ENCODE measurements at places on chromosomes 12 and 14. TPM values are rescaled to one million over a fixed set of nuclear protein-coding genes. Genes with fewer than 3 reads are reported as not detected.

The LRRC43 gene
- 0.57 TPM for total RNA-seq

DNA sequence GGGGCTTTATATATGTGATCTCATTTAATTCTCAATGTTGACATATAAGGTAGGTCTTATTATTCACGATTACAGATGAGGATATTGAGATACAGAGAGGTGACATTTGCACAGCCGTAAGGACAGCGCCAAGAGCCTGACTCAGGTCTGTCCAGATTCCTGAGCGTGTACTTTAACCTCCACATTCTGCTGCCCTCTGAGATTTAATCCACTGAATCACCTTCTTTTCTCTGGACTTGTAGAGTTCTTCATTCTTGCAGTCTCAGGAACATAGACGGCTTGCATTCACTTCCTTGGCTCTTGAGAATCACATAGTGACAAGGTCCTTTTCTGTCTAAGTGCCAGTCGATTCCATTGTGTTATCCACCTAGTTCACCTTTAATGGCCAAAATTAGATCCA is 141.0 kb upstream of the ARHGAP5 start:
- H3K27ac ChIP-seq: peak overlapping the region; percentile 22
- H3K27me3 ChIP-seq: no peaks in the 10 kb centered on the region
- peak; percentile 35 for DNase-seq
- no peaks in the 10 kb centered on the region for H3K36me3 ChIP-seq
- H3K4me3 ChIP-seq: no peak overlapping the region

- no peaks in the 10 kb centered on the region for H3K4me1 ChIP-seq
- no peak overlapping the region for H3K27ac ChIP-seq
- no peak for DNase-seq
- no peaks in the 10 kb centered on the region for H3K36me3 ChIP-seq
- H3K4me3 ChIP-seq: no peak overlapping the region
- H3K27me3 ChIP-seq: no peaks in the 10 kb centered on the region
Observed at GRCh38 chr12:130104571-130105106, 57.6 kb upstream of the FZD10 start.

The ADSS1 gene
- 3.5 TPM for total RNA-seq

GRCh38 chr12:106303202-106303820 is 778 bp downstream of the TCP11L2 start:
- no peaks in the 10 kb centered on the region for H3K36me3 ChIP-seq
- peak; percentile 87 for DNase-seq
- H3K27me3 ChIP-seq: no peaks in the 10 kb centered on the region

The ANG gene
- 50.0 TPM for total RNA-seq

The IFT81 gene
- 5.3 TPM for total RNA-seq

DNA sequence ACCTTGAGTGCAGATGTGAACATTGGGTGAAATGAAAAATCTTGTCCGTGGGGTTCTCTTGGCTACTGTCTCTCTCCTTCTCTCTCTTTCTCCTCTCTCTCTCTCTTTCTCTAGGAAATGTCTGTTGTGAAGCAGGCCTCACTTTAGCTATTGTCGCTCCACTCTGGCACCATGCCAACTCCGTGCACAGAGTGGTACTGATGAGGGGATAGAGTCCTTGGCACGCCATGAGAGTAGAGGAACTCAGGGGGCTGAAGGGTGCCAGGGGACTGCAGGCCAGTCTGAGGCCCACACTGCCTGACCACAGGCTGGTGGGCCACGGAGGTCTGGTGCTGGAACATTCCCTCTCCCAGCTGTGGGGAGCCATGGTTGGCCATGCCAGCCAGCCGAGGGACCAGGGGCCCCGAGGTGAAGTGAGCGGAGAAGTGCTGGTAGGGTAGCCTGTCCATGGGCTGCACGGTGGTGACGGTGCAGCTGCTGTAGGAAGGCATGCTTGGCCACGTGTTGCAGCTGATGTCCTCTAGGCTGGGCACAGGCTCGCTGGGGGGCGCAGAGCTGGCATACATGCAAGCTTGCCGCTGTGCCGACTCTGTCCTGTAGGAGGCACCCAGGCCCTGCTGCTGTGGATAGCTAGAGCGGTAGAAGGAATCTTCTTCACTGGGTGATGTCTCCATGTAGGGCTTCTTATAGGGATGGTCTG is 50.4 kb downstream of the TBX5 start:
- H3K4me1 ChIP-seq: no peaks in the 10 kb centered on the region
- no peak for DNase-seq
- H3K27me3 ChIP-seq: no peaks in the 10 kb centered on the region
- H3K36me3 ChIP-seq: no peaks in the 10 kb centered on the region
- H3K27ac ChIP-seq: no peak overlapping the region

DNA sequence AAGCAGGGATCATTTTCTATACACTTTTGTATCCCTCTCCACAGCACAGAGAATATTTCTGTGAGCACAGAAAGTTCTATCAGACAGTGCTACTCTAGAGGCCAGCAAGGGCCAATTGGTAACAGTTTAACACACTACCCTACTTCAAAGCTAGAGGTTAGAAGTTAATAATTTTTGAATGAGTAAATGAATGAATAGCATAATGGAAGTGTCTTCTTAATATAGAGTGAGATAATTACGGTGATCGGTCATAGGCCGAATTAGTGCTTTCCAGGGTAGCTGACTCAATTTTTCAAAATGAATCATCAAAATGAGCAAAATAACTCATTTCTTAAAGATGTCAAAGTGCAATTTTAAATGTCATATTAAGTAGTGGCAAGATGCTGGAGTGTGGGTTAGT is 67.0 kb upstream of the CCDC198 start:
- no peak for DNase-seq
- no peaks in the 10 kb centered on the region for H3K27me3 ChIP-seq
- no peaks in the 10 kb centered on the region for H3K36me3 ChIP-seq
- H3K4me3 ChIP-seq: no peak overlapping the region

The SYNE3 gene
- 7.3 TPM for total RNA-seq

- H3K27ac ChIP-seq: no peak overlapping the region
- DNase-seq: peak; percentile 44
- no peaks in the 10 kb centered on the region for H3K36me3 ChIP-seq
- no peaks in the 10 kb centered on the region for H3K27me3 ChIP-seq
- H3K4me1 ChIP-seq: peaks cover 3% of the 10 kb centered on the region
Observed at GRCh38 chr12:96120359-96121100, 73.6 kb upstream of the ELK3 start.

GRCh38 chr14:91919814-91920213 is 27.7 kb downstream of the FBLN5 start:
- no peaks in the 10 kb centered on the region for H3K4me1 ChIP-seq
- no peaks in the 10 kb centered on the region for H3K27me3 ChIP-seq
- no peak for DNase-seq
- H3K4me3 ChIP-seq: no peak overlapping the region

The PTGDR gene
- 14.4 TPM for total RNA-seq

The SLC4A8 gene
- total RNA-seq: 1.1 TPM

The PMCH gene
- not detected for total RNA-seq

GRCh38 chr14:60839657-60840056 is 105.1 kb downstream of the MNAT1 start:
- H3K36me3 ChIP-seq: no peaks in the 10 kb centered on the region
- no peak overlapping the region for H3K4me3 ChIP-seq
- H3K4me1 ChIP-seq: no peaks in the 10 kb centered on the region
- no peak overlapping the region for H3K27ac ChIP-seq
- H3K27me3 ChIP-seq: no peaks in the 10 kb centered on the region

GRCh38 chr12:133061954-133062353 is 18.8 kb upstream of the ZNF140 start:
- H3K27ac ChIP-seq: no peak overlapping the region
- H3K27me3 ChIP-seq: no peaks in the 10 kb centered on the region
- no peak overlapping the region for H3K4me3 ChIP-seq
- H3K36me3 ChIP-seq: peaks cover 7% of the 10 kb centered on the region
- DNase-seq: no peak

- DNase-seq: peak; percentile 49
- H3K36me3 ChIP-seq: no peaks in the 10 kb centered on the region
- H3K4me3 ChIP-seq: no peak overlapping the region
- H3K27ac ChIP-seq: no peak overlapping the region
Observed at GRCh38 chr14:32417956-32418552, 89.0 kb downstream of the AKAP6 start.

DNA sequence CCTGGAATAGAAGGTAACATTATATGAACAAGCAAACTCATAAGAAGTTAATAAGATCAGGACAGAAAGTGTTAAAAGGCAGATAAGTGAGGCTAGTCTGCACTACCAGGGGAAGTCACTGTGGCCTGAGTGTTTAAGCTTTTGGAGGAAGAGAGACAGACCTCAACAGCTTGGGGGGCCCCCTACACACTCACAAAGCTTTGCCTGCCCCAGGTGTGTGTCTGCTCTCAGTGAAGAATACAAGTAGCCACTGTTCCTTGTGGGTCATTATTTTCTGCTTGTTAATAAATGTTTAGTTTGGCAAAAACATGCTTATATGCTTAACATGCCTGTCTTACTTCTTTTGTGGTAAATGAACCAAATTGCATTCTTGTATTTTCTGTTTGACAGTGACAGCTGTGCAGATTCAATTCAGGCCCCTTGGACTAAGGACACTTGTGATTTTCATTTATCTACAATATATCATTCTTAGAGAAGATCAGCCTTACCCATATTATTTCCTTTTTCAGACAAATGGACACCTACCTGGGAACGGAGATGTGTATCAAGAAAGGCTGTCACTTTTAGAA is 50.7 kb upstream of the C12orf71 start:
- H3K27me3 ChIP-seq: no peaks in the 10 kb centered on the region
- no peak overlapping the region for H3K27ac ChIP-seq
- H3K4me1 ChIP-seq: no peaks in the 10 kb centered on the region
- H3K4me3 ChIP-seq: no peak overlapping the region

DNA sequence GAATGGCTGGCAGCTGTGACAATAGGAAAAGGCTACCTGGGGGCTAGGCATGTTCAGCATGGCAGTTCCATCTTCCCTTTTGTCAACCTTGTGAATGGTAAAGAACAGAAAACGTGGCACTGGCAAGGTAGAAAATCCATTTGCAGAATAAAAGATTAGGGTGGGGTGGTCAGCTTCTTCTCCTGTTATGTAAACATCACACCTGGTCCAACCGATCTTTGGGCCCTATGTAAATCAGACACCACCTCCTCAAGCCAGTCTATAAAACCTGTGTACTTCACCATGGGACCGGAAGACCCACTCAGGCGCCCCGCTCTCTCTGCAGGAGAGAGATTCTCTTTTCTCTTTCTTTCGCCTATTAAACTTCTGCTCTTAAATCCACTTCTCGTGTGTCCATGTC is 19.6 kb upstream of the TMEM30B start:
- H3K27me3 ChIP-seq: no peaks in the 10 kb centered on the region
- no peak for DNase-seq
- no peaks in the 10 kb centered on the region for H3K36me3 ChIP-seq
- H3K4me3 ChIP-seq: no peak overlapping the region
- H3K27ac ChIP-seq: no peak overlapping the region

The SYT1 gene
- total RNA-seq: 0.94 TPM

- peaks cover 31% of the 10 kb centered on the region for H3K4me1 ChIP-seq
- peak overlapping the region; percentile 78 for H3K27ac ChIP-seq
- DNase-seq: peak; percentile 82
- H3K36me3 ChIP-seq: no peaks in the 10 kb centered on the region
- H3K4me3 ChIP-seq: no peak overlapping the region
Observed at GRCh38 chr12:124369055-124369826, 74.3 kb downstream of the RFLNA start.

DNA sequence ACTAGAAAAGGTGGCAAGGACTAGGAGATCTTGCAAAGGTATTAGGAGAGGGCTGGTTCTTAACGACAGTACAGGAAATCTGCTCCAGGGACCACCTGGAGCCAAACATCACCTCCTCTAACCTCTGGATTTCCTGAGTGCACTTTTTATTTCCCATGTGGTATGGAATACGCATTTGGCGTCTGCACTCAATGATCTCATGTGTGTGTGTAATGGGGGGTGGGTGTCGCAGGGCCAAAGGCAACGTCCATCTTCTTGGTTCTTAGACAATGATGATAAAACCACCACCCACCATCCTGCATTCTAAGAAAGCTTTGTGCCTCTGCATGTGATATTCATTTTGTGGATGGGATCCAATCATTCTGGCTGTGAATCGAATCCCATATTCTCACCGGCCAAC is 68.8 kb downstream of the CLMN start:
- H3K27me3 ChIP-seq: no peaks in the 10 kb centered on the region
- no peak overlapping the region for H3K4me3 ChIP-seq
- DNase-seq: no peak
- no peak overlapping the region for H3K27ac ChIP-seq
- H3K36me3 ChIP-seq: no peaks in the 10 kb centered on the region

The PHETA1 gene
- total RNA-seq: 21.8 TPM

- no peaks in the 10 kb centered on the region for H3K27me3 ChIP-seq
- H3K36me3 ChIP-seq: no peaks in the 10 kb centered on the region
- no peak for DNase-seq
Observed at GRCh38 chr12:63811334-63811733, 31.6 kb downstream of the RXYLT1 start.

- H3K4me1 ChIP-seq: peaks cover 4% of the 10 kb centered on the region
- DNase-seq: no peak
- no peak overlapping the region for H3K4me3 ChIP-seq
- H3K27me3 ChIP-seq: no peaks in the 10 kb centered on the region
- H3K36me3 ChIP-seq: no peaks in the 10 kb centered on the region
Observed at GRCh38 chr14:35879151-35879648, 53.1 kb downstream of the BRMS1L start.
